Hematopoietic multipotent progenitor cell (in vitro differentiated cells): ENCODE measurements at places on chromosomes 7 and 10. TPM values are rescaled to one million over a fixed set of nuclear protein-coding genes. Genes with fewer than 3 reads are reported as not detected.
A peak's percentile ranks its signal among the peaks of the same experiment; 100 is the strongest.

Gene VAX1
- total RNA-seq = under 0.01 TPM

Gene HSPA14
- 5.7 TPM for total RNA-seq

Gene CALML3
- not detected for total RNA-seq

Gene LIPJ
- total RNA-seq = 0.27 TPM

Gene ANXA8
- under 0.01 TPM for total RNA-seq

Gene ADARB2
- 1.1 TPM for total RNA-seq

Gene SSC4D
- total RNA-seq = 0.81 TPM

Gene TYSND1
- 12.7 TPM for total RNA-seq

Gene ABCB4
- total RNA-seq = 0.27 TPM

DNA sequence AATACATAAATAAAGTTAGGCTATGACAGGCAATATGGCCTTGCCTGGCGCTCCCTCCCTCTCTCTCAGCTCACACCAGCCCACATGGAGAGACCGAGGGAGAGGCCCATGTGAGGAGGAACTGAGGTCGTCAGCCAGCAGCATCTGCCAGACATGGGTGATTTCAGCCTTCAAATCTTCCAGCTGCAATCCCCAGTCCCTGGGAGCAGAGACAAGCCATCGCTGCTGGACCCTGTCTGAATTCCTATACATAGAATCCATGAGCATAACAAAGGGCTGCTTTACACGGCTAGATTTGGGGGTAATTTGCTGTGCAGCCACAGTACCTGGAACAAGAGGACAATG, 35.6 kb downstream of the ANKRD16 start:
- DNase-seq = no peak

- DNase-seq = no peak
Observed at GRCh38 chr10:77622889-77623291, 14.7 kb downstream of the KCNMA1 start.

DNA sequence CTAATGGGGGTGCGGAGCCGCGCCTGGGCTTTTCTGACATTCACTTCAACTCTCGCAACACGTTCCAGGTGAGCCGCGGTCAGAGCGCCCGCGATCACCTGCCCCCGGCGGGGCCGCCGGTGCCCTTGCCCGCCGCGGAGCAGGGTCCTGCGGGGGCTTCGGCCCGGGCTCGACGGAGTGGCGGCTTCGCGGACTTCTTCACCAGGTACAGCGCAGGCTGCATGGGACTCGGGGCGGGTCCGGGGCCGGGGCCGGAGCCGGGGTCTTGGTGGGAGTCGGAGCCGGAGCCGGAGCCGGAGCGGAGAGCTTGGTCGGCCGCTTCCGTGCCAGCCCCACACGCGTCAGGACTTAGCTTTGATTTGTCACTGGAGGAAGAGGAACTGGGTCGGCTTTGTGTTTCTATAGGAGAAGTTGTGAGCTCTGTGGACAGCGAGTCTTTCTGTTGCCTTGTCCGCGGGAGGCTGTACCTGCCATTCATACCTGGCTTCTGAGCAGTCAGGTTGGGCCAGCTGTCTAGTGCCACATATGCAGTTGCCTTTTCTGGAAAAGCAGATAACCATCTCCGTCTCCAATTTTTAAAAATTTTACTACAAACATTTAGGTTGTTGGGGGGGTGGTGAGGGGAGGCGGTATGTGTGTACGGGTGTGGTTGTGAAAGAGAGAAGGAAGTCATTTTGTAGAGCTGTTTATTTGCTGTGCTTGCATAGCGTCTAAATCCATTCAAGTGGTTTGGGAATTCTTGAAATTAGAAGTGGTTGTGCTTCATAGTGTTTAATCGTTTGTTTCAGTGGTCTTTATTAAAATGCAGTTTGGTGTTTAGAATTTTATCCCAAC, 1.3 kb downstream of the TBC1D12 start:
- DNase-seq = no peak

DNA sequence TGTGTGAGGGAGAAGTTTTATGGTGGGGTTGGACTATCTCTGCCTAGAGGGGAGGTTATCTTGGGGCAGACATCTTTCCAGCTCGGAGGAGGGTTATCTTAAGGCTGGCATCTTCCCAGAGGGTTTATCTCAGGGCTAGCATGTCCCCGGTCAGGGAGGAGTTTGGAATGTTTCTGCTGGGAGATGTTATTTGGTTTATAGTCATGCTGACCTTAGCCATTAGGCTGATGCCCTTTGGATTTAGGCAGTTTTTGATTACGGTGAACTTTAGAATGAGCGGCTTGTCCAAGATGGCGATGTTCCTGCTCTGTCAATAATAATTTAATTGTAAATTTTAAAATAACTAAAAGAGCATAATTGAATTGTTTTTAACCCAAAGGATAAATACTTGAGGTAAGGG, 236.4 kb downstream of the CACNB2 start:
- no peak for DNase-seq

DNA sequence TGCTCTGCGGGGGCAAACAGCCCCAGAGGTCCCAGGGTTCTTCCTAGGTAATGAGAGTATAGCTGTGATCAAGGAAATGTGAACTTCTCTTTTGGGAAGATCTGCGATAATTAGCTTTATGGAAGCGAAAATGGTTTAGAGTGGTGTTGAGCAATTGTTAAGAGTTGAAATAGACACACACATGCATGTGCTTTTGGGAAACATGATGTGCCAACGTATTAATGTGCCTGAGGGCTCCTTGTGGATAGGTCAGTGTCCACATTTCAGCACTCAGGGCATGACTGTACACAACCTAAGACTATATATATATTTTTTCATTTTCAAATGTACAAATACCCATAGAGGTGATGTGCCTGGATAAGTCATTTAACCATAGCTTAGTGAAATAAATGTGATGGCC, 67.0 kb downstream of the GSDME start:
- DNase-seq = no peak

GRCh38 chr7:130223646-130224045, 16.0 kb downstream of the SSMEM1 start:
- no peak for DNase-seq

DNA sequence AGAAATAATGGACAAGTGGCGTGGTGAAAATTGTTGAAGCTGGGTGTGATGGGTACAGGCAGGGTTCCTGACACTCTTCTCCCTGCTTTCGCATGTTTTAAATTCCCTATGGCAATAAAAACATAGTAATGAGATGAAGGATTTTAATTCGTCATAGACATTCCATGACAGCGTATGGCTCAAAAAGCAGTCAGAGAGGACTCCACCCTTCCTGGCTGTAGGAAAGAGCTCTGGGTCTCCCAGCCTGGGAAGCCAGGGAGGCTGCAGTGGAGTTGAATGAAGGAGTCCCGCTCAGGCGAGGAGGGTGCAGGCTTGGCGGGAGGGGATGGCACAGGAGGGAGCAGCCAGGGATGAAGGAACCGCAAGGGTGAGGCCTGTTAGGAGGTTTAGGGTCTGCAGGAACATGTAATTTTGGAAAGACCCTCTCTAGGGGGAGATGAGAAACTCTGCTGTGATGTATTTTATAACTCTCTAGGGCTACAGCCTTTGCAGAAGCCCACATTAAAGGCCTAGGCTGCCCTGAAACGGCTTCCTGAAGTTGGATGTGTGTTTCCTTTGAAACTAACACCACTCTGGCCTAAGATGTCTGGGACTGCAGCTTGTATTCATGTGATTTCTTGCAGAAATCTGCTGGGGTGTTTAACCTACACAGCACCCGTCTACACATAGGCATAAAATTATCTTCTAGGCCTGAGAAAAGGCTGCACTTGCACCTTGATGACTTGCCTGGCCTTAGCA, 7.6 kb upstream of the LARP4B start:
- no peak for DNase-seq

DNA sequence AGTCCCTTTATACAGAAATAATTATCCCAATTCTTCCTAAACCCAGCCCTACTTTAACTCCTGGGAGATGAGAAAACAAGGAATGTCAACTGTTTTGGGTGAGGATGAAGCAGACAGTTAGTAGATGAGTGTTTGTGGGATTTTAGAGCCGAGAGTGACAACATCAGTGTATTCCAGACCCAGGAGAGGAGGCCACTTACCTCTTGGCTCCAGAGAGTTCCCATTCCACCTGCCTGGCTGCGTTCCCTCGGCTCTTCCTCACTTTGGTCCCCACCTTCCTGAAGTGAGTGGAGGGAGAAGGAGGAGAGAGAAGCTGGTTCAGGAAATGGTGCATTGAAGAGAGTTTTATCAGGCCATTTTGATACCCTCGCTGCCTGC, 579 bp downstream of the KEL start:
- no peak for DNase-seq

DNA sequence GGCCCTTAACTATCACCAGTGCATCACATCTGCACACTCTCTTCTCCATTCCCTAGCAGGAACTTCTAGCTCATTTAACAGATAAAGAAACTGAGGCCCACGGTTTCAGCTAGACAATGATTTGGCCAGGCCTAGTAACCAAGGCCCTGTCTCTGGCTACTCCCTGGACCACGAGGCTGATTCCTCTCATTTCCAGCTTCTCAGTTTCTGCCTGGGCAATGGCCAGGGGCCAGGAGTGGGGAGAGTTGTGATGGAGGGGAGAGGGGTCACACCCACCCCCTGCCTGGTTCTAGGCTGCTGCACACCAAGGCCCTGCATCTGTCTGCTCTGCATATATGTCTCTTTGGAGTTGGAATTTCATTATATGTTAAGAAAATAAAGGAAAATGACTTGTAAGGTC, 13.5 kb downstream of the AQP1 start:
- DNase-seq = no peak

DNA sequence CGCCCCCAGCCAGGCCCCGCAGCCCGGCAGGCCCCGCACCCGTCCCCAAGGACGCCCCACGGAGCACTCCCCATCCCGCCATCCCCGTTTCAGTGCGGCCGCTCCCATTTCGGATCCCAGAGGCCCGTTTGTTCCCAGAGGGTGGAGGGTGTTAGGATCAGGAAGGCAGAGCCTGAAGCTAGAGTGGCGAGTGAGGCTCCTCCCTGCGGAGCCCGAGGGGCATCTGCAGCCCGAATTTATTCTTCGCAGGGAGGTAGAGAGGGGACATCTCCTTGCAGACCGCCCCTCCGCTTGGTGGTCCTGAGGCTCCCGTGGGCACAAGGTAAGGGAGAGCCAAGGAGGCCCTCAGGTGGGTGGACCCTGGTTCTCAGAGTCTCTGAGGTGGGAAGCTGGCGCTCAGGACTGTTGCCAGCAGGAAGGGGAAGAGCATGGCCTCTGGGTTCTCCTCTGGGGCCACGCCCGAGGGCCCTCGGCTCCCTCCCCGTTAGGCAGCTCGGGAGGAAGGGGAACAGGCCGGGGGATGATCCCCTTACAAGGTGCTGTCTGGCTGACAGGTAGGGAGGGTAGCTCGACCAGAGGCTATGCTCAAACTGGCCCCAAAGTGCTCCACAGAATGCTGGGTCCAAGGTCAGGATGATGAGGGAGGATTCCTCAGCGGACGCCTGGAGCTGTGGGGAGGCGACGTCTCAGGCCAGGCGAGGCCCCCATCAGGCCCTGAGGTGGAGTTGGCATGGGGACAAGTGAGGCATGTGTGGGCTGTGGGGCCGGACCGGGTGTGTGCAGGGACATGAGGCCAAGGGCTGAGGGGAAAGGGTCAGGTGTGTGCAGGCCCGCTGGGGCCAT, 17.4 kb downstream of the POLL start:
- DNase-seq = peak; percentile 28

- DNase-seq = no peak
Observed at GRCh38 chr7:70571961-70572360, 560.0 kb upstream of the GALNT17 start.

DNA sequence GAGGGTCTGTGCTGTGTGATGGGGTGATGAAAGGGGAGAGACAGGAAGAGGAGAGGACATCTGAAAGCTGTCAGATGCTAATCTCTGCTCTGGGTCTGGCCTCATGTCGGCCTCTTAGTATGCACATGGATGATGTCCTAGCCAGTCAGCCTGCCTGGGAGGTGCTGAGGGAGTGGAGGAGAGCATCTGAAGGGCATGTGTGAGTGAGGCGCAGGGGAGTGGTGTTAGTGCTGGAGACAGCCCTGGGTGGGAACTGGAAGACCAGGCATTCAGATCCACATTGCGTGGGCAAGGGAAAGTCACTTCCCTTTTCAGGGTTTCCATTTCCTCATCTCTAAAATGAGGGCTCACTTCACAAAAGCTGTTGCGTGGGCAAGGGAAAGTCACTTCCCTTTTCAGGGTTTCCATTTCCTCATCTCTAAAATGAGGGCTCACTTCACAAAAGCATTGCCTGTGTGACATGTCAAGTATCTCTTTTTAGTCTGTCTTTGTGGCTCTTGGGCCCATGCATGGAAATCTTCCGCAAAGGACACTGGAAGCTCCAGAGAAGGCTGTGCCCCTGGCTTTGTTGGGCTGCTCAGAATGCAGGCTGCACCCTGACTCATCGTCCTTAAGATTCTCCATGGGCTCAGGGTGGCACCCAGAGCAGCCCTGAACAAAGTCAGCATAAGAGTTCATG, 10.0 kb downstream of the SFTPD start:
- peak; percentile 83 for DNase-seq
